ENCODE measurements at places on chromosomes 4 and X.

- no peak for DNase-seq
Measured at GRCh38 chr4:112284662-112285411, 867 bp downstream of the TIFA start.

- DNase-seq = no peak
Measured at GRCh38 chrX:119252716-119253115, 16.6 kb downstream of the PGRMC1 start.

- DNase-seq = no peak
Measured at GRCh38 chr4:14299166-14299565, 671.6 kb upstream of the BOD1L1 start.

- no peak for DNase-seq
Measured at GRCh38 chr4:184441461-184442313, 32.7 kb downstream of the IRF2 start.

- DNase-seq = no peak
Measured at GRCh38 chr4:134708616-134709015, 507.0 kb upstream of the PABPC4L start.

- DNase-seq = no peak
Measured at GRCh38 chrX:18871161-18871890, 112.6 kb downstream of the PHKA2 start.

DNA sequence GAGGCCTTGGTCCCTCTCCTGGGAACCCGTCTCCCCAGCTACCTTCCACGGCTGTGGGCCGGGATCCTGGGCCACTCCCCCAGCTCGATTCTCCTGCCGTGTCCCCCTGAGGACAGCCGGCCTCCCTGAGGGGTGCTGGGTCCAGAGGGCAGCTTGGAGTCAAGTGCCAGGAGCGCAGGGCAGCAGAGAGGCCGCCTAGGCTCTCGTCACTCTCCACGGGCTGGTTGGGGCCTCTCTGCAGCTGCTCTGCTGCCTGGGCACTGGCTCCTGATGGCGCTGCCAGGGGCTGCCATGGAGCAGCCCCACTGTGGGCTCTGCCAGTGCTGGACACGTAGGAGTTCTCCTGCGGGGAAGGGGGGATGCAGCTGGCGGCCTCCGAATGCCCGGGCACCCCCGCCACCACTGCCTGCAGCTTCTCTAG lies 6.7 kb downstream of the IRAK1 start:
- no peak for DNase-seq

GRCh38 chrX:17634542-17635207 lies 102.6 kb upstream of the SCML1 start:
- no peak for DNase-seq

- no peak for DNase-seq
Measured at GRCh38 chr4:168551211-168551610, 54.4 kb downstream of the PALLD start.

DNA sequence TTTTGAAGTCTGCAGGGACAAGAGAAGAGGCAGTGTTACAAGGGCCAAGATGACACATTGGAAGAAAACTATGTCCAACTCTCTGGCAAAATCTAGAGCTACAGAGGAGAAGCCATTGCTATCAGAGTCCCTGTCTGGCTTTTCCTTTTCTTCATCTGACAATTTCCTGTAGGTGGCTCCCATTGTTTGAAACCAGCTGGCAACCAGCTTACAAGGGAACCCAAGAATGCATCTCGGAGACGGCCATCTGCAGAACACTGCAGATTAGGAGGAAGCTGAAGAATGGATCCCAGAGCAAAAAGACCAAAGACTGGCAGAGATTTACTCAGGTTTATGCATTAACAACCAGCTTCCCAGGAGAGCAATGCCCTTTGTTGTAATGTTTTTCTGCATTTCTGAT lies 216.2 kb upstream of the CTSO start:
- no peak for DNase-seq

DNA sequence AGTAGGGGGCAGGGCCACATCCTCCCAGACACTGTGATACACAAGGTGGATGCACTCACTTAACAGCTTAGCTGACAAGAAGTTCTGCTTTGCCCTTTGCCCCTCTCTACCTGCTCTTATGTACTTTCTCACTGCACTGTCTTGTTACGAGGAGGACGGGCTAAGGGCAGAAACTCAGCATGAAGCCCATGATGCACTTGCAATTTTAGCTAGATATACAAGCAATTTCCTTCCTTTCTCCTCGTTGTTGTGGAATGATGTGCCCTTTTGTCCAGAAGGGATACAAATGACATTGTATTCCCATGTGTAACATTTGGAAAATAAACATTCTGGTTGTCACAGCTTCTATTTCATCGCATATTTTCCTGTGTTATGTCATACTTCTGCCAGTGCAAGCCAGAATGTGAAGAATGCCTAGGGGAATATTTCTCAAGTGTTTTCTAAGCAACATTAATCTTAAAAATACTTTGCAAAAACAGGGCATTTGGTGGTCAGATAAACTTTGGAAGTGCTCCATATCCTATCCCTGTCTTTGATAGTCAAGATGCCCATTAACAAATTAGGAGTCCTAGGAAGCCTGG lies 47.2 kb downstream of the MAOA start:
- DNase-seq = no peak

- DNase-seq = no peak
Measured at GRCh38 chr4:162699629-162700028, 467.1 kb downstream of the NAF1 start.

- no peak for DNase-seq
Measured at GRCh38 chr4:181258569-181258968, 984.6 kb upstream of the TENM3 start.

DNA sequence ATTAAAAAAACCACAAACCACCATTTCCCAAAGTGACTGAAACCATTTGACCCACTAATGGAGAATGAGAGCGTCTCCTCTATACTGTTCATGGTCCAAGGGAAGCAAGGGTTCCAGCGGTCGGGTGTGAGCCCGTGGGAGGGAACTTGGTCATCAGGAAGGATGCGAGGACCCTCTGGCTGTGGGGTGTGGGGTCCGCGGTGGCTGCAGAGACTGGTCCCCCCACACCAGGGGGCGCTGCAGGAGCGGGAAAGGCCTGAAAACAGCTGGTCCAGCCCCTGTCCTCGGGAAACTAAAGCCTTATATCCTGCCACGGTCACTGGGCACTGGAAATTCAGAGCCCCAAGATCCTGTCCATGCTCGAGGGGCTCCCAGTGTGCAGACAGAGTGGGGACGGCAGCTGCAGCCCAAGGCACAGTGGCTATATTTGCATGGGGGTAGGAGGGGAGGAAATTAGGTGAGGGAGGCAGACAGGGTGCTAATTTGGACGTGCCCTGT lies 4.3 kb downstream of the BLOC1S4 start:
- DNase-seq = peak; percentile 63

GRCh38 chr4:27066591-27066990 lies 205.9 kb downstream of the STIM2 start:
- no peak for DNase-seq

- no peak for DNase-seq
Measured at GRCh38 chrX:24547961-24548360, 82.9 kb downstream of the PDK3 start.

- DNase-seq = no peak
Measured at GRCh38 chr4:70158576-70158975, 4.5 kb downstream of the PRR27 start.

DNA sequence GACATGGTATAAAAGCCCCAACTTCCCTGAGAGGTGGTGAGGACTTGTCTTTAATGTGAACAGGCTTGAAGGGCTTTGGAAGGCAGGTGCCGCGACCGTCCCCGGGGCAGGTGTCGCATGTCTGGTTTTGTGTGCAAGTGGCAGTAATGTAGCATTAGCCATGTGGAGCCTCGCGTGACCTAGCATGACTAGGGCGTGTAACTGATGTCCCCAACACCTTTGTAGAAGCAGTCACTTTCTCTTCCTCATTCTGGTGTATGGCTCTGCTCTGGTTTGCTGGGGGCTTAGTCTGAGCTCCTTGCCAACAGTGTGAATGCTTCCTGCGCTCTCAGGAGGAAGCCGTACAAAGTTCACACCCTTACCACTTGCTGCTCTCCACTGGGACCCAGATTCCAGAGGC lies 145.7 kb downstream of the AMMECR1 start:
- DNase-seq = no peak

DNA sequence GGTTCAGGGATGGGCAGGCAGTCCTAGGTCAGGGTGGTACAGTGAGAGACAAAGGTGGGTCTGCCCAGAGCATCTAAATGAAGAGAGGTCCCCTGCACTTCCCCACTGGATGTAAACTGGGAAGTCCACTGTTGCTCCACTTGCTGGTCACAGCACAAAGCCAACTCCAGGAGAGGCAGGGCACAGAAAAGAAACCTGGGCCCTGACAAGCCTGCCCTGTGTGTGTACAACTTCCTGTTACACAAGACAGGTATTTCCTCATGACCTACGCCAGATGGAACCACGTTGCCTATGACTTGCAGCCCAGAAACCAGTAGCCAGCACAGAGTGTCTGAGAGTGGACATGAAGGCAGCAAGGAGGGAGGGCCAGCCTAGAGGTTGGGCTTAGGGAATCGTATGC lies 161.8 kb downstream of the SH3KBP1 start:
- DNase-seq = no peak

- no peak for DNase-seq
Measured at GRCh38 chr4:17778431-17778830, 3.0 kb downstream of the FAM184B start.

GRCh38 chrX:107894038-107894437 lies 68.4 kb downstream of the MID2 start:
- no peak for DNase-seq

- no peak for DNase-seq
Measured at GRCh38 chr4:135325264-135325663, 1123.7 kb upstream of the PABPC4L start.

DNA sequence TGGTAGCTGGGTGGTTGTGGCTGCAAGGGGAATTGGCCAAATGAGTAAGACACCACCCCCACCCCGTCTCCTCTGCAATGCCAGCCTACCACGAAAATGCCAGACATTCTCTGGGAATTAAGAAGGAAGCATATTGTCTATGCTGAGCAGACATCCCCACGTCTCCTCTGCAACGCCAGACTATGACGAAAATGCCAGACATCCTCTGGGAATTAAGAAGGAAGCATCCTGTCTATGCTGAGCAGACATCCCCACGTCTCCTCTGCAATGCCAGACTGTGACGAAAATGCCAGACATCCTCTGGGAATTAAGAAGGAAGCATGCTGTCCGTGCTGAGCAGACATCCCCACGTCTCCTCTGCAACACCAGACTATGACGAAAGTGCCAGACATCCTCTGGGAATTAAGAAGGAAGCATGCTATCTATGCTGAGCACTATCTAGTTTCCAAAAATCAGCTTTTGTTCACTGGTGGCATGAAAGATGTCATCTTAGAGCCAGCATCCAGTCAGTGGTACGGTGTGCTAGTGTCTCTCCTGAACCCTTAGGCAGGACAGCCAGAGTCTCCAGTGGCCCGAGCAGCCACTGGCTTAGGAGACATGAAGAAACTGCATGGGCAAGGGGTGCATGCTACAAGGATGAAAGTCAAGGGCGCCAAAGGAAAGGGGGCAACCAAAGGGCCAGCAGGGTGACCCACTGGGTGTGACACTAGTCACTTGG lies 339.8 kb upstream of the FRG1 start:
- no peak for DNase-seq

- DNase-seq = no peak
Measured at GRCh38 chr4:8274765-8275547, 5.4 kb downstream of the HTRA3 start.

- DNase-seq = no peak
Measured at GRCh38 chr4:54660591-54660990, 2.8 kb downstream of the KIT start.

DNA sequence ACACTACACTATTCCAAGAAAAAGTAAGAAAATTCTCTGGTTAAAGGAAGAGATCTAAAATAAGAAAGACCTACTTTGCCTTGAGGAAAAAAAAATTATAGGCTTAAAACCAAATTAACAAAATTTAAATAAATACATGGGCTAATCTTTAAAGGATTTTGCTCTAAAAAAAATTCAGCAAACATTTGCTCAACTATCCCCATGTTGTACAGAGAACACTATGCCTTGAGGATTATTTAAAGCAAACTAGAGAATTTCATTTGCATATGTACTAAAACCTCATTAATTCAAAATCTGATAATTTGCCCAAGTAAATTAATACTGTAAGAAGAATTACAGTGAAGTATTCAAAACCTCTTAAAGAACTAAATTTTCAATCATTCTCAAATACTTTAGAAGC lies 71.6 kb upstream of the KCNIP4 start:
- DNase-seq = no peak

DNA sequence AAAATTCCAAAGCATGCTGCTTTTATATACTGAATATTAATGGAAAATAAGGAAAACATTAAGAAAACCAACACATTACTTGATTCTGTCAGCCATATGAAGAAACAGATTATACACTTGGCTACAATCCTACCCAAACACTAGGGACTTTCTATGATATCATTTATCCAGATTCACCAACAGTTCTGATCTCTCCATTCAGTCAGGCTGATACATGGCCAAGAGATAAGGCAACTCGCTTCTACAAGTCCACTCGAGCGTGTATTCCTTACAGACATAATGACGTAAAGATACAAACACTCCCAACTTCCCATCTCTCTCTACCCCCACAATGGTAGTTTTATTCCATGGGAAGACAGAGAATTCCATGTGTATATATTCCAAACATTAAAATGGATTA lies 44.5 kb downstream of the NEK1 start:
- no peak for DNase-seq

GRCh38 chr4:67055319-67055718 lies 490.0 kb downstream of the CENPC start:
- DNase-seq = no peak

DNA sequence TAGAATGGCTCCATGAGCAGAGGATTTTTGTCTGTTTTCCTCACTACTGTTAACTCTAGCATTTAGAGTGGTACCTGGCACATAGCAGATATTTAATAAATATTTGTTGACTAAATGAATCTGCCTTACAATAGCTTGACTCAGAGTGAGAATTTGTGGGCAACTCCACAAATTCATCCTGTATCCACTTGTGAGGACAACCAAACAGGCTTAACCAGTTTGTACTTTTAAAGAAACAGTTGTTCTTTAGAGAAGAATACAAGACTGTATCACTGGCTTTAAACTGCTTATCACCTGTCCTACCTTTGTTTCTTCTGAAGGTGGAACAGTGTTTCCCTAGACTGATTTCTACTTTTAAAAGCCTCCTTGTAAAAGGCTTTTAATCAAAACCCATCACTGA lies 141.3 kb upstream of the SH3RF1 start:
- DNase-seq = no peak

- no peak for DNase-seq
Measured at GRCh38 chr4:182969651-182970279, 52.6 kb upstream of the DCTD start.

- no peak for DNase-seq
Measured at GRCh38 chr4:116391020-116391419, 694.4 kb downstream of the TRAM1L1 start.

GRCh38 chr4:145937971-145938611 lies 532 bp downstream of the ZNF827 start:
- DNase-seq = peak; percentile 19
